ENCODE measurements at places on chromosomes 16 and 17. TPM values are rescaled to one million over a fixed set of nuclear protein-coding genes. Genes with fewer than 3 reads are reported as not detected.
A peak's percentile ranks its signal among the peaks of the same experiment; 100 is the strongest.

DNA sequence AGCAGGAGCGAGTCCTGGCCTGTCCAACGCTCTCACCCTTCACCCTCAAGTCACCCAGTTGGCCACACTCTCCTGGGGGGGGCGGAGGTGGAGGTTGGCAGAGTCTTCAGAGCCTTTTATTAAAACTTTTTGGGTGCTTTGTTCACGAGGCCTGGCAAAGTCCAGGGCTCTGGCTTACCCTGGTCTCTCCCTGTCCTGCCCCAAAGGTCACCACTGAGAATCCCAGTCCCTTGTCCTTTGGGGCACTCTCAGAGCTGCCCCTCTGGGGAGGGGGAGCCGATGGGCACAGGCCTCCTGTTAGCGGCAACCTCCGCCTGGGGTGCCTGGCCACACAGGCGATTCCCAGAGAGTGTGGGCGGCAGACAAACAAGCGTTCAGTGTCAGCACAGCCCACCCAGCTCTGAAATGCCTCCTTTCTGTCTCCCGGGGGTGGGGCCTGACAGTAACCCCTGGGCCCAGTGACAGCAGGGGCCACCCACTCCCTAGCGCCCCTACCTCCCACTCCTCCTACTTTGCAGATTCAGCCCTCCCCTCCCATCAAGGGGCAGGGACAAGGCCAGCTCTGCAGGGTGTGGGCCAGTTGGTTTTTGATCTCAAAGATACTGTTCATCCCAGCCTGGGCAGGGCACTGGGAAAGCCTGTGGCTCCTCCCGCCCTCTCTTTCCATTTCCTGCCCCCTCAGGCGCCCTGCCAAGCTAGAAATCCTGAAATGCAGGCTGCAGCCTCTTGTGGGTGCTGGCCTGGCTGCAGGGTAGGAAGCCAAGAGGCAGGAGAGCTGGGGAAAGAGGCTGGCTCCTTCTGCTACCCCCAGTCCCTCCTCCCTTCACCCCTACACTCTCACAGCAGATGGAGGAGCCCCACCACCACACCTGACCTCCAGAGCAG is 36.6 kb upstream of the EMP2 start:
- peak; percentile 86 for DNase-seq

TBC1D3I gene
- total RNA-seq = 0.10 TPM

KLHL10 gene
- total RNA-seq = not detected

PLA2G10 gene
- not detected for total RNA-seq

DNA sequence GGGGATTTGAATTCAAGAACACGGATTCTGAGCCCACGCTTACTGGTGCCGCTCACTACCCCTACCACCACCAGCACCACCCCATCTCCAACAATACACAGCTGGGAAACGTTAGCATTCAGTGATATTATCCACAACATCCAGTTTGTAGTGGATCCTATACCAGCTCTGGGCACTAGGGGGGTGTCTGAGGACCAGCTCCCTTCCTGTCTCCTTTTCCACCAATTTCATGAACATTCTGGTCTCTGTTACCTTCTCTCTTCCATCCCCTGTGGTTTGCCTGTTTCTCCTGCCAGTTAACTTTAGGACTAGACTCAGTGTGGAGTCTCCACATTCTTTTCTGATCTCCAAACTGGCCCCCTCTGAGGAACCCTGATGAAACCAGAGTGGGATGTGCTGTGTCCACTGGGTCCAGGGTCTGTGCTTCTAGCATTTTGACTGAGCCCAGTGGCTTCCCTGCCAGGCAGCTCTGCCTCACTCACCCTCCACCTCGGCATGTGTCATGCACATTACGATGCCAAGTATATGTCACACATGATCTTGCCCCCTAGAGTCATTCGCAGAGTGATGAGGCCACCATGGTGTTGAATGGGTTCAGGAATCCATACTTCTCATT is 187.0 kb upstream of the CDH13 start:
- peak; percentile 32 for DNase-seq

UBE2G1 gene
- total RNA-seq = 35.5 TPM

MT1M gene
- not detected for total RNA-seq

GRCh38 chr17:29625037-29625750 is 2.5 kb upstream of the CORO6 start:
- DNase-seq = peak; percentile 39

DNA sequence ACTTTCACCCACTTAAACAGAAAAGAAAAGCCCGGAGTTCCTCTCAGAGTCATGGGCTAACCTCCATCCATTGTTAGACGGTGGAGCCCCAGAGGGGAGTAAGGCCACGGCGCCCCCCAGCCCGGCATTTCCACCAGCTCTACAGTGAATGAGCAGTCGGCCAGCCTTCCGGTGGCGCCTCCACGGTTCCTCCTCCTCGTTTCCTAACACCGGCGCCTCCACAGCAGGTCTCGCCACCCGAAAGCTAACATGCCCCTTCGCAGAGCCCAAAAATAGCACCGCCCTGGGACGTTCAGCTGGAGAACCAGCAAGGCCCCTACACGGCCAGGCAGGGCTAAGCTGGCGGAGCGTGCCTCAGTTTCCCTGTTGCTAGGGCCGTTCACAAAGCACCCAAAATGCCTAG is 858 bp downstream of the MMD start:
- DNase-seq = peak; percentile 41

SOX15 gene
- 0.70 TPM for total RNA-seq

CHTF18 gene
- total RNA-seq = 145 TPM

DNA sequence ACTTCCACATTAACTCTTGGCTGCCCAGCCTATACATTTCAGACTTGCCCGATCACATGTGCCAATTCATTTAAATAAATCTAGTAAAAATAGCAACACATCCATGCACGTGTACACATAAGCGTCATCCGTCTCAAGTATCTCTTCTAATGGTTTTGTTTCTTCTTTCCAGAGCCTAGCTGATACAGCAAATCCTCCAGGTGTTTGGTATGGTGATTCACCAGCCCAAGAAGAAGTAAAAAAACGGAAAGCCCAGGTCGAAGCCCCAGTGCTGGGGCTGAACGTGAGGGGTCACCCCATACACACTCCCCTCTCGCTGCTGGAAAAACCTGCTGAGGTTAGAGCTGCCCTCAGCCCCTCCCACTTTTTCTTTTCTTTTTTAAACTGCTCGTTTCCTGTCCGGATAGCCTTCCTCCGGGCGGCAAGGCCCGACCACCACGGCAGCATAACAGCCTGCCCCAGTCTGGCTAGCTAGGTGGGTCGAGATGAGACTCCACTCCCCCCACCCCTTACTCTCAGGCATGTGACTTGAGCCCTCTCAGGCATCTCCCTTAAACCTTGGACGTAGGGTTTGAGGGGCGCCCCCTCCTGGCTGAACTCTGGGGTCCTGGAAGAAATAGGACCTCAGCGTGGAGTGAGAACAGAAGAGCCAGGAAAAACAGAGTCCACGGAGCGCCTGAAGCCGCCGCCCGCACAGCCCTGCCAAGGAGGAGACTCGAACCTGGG is 13.9 kb upstream of the OR1F1 start:
- peak; percentile 44 for DNase-seq

GRCh38 chr16:57042157-57043111 is 49.9 kb upstream of the CPNE2 start:
- no peak for DNase-seq

DNA sequence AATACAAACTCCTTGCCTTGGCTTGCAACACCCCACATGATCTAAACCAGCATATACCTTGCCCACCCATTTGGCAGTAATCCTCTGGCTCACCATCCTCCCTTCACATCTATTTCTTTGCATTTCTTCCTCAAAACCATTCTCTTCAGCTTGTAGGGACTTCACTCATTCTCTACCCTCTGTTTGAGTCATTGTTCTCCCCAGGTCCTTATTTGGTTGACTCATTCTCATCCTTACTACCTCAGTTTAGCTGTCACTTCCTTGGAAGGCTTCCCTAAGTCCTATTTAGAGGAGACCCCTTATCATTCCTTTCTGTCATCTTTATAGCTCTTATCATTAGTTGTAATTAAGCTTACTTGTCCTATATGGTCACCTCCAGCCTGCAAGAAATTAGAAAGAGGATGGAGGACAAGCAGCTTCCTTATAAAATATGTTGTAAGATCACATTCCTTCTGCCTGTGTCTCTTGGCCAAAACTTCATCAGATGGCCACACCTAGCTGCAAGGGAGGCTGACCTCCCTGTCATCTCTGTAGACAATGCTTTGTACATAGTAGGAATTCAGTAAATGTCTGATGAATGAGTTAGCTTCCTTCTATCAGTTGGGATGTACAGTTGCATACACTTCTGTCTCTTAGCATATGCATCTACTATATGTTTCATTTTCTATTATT is 1.7 kb downstream of the TTC19 start:
- no peak for DNase-seq

DNA sequence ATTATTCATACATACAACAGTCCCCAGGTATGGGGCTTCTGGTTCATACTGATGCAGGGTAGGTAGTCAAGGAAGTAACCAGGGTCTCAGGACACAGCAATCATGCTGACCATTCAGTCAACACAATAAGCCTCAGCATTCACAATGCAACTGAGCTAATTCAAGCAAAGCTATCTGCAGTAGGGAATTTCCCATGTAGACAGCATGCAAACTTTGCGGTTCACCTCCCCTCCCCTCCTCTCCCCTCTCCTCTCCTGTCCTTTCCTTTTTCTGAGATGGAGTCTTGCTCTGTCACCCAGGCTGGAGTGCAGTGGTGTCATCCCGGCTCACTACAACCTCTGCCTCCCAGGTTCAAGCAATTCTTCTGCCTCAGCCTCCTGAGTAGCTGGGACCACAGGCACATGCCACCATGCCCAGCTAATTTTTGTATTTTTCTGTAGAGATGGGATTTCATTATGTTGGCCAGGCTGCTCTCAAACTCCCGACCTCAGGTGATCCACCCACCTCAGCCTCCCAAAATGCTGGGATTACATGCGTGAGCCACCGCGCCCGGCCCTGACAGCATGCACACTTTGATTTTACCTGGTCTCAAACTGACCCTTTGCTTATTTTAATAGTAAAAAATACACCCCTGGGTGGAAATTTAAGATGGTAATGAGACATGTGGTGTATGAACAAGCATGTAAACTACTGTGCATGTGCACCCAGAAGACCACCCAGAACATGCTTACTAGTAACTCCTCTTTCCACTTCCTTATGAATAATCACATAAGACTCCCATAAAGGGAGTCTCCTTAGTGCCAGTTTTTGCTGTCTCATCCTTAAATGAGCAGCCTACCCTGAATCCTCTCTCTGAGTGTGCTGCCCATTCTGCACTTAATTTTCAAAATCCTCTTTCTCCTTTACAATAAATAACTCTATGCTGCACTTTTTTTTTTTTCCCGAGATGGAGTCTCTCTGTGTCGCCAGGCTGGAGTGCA is 9.3 kb upstream of the RNF135 start:
- DNase-seq = no peak
